ENCODE measurements at places on chromosomes 4 and X.

GRCh38 chr4:101851672-101852071, 61.1 kb downstream of the BANK1 start:
- DNase-seq, result no peak

- no peak for DNase-seq
Measured at GRCh38 chr4:134740290-134740689, 538.7 kb upstream of the PABPC4L start.

DNA sequence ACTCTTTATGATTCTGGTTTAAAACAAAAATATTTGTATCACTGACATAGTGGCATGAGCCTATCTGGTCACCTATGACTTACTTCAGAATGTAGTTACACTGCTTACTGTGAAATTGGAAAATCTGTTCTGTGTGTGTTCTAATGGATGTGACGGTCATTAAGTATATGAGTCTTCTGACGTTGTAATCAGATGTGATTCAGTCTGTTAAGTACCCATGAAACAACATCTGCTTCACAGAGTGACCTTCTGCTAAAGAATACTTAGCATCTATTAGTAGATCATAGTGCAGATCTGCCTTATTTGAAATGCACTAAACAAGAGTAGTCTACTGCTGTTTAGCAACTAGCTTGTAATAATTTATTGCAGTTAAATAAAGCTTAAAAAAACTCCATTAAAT, 317.1 kb downstream of the DCTD start:
- no peak for DNase-seq

- DNase-seq, result no peak
Measured at GRCh38 chrX:11566789-11567188, 98.9 kb downstream of the ARHGAP6 start.

- DNase-seq, result no peak
Measured at GRCh38 chr4:108080747-108081146, 88.0 kb downstream of the LEF1 start.

DNA sequence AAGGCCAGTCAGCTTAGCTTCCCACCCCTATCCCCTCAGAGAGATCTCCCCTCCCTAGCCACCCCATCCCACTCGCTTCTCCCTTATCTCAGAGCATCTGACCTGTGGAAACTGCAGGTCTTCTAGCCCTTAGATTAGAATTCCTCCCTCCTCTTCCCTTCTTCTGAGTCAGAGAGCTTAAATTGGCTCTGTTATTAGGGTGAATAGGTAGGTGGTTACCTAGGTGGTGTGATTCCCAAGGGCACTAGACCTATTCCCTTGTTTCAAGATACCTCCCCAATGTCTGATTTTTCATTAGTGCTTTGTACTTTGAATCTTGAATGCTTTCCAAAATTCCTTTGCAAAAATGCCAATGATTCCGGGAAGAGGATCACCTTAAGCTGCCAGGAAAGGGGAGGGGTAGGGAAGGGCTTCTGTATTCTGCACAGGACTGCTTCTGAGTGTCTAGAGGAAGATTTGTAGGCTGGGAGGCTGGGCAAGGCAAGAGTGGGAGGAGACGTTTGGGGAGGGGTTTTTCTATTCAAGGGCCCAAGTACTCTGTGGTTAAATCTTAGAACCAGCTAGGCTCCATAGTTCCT, 24.5 kb upstream of the MSN start:
- no peak for DNase-seq

- DNase-seq, result no peak
Measured at GRCh38 chrX:43949669-43950068, 23.5 kb downstream of the NDP start.

- no peak for DNase-seq
Measured at GRCh38 chr4:61067381-61067780, 132.7 kb upstream of the ADGRL3 start.

Data from ELR (cell line).